Activated CD8-positive, alpha-beta memory T cell treated with anti-CD3 and anti-CD28 coated beads, Interleukin-2, amount 10 ng/mL, durations not matched to agents 7 days and 5 days (primary cell): ENCODE measurements at places on chromosomes 2 and 18. TPM values are rescaled to one million over a fixed set of nuclear protein-coding genes. Genes with fewer than 3 reads are reported as not detected.

DNA sequence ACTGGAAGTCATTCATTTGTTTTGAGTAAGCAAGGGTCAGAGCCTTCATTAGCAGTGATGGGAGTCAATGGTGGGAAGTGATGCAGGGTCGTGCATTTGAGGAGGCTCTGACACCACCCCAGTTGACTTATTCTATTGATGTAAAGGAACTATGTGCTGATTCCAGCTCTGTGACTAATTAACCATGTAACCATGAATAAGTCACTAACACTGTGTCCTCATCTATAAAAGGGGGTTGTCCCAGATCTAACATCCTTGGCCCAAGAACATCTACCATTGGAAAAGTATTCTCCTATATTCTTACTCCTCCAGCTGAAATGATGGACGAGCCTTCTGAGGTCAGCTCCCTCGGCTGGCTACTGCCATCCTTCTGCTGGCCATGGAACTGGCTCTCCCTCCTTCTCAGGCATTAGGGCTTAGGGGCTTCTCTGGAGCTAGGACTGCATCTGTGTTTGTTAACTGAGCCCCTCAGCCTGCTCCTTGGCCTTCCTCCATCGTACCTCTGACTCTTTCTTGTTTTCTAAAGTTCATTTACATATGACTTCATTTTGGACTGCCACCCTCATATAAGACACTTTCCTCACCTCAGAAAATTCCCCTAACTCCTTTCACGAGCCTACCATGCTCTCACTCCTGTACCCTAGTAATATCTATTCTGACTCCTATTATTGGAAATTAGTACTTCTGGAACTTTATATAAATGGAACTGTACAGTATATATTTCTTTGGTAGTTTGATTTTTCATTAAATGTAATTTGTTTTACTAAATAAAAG lies 115.5 kb downstream of the KCTD1 start:
- H3K27me3 ChIP-seq: peaks cover 5% of the 10 kb centered on the region
- no peaks in the 10 kb centered on the region for H3K4me1 ChIP-seq
- H3K27ac ChIP-seq: no peak overlapping the region
- H3K36me3 ChIP-seq: no peaks in the 10 kb centered on the region

- no peak overlapping the region for H3K4me3 ChIP-seq
- H3K27ac ChIP-seq: no peak overlapping the region
- peaks cover 3% of the 10 kb centered on the region for H3K27me3 ChIP-seq
- H3K36me3 ChIP-seq: no peaks in the 10 kb centered on the region
- DNase-seq: no peak
Measured at GRCh38 chr2:189116979-189117378, 62.6 kb downstream of the COL5A2 start.

- H3K36me3 ChIP-seq: peaks cover 6% of the 10 kb centered on the region
- H3K27me3 ChIP-seq: peaks cover 17% of the 10 kb centered on the region
- no peak for DNase-seq
- peaks cover 28% of the 10 kb centered on the region for H3K4me1 ChIP-seq
- H3K4me3 ChIP-seq: no peak overlapping the region
Measured at GRCh38 chr2:37566517-37566981, 104.9 kb downstream of the CDC42EP3 start.

GRCh38 chr2:136323195-136323594 lies 205.2 kb upstream of the CXCR4 start:
- H3K27me3 ChIP-seq: no peaks in the 10 kb centered on the region
- peaks cover 57% of the 10 kb centered on the region for H3K4me1 ChIP-seq
- peaks cover 1% of the 10 kb centered on the region for H3K36me3 ChIP-seq
- H3K4me3 ChIP-seq: no peak overlapping the region

GRCh38 chr2:24334245-24334633 lies 26.1 kb downstream of the ITSN2 start:
- peaks cover 8% of the 10 kb centered on the region for H3K36me3 ChIP-seq
- peaks cover 18% of the 10 kb centered on the region for H3K4me1 ChIP-seq
- no peaks in the 10 kb centered on the region for H3K27me3 ChIP-seq
- no peak overlapping the region for H3K27ac ChIP-seq
- no peak overlapping the region for H3K4me3 ChIP-seq

GRCh38 chr2:62266433-62267038 lies 70.6 kb downstream of the B3GNT2 start:
- H3K27me3 ChIP-seq: no peaks in the 10 kb centered on the region
- H3K4me3 ChIP-seq: no peak overlapping the region

DNA sequence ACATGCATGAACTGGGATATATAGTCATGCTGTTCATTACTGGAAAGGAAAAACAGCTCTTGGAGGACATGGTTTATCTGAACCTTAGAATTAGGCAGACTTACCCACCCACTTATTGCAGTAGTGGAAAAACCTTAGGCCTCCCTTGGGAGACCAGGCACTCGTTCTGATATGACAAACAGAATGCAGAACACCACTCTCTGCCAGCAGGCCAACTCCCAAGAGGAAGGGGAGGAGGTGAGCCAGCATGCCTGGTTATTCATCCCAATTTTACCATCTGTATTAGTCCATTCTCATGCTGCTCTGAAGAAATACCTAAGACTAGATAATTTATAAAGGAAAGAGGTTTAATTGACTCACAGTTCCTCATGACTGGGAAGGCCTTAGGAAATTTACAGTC lies 17.5 kb downstream of the C18orf63 start:
- H3K27me3 ChIP-seq: peaks cover 21% of the 10 kb centered on the region
- peaks cover 3% of the 10 kb centered on the region for H3K4me1 ChIP-seq
- H3K36me3 ChIP-seq: no peaks in the 10 kb centered on the region
- DNase-seq: no peak
- H3K27ac ChIP-seq: no peak overlapping the region
- no peak overlapping the region for H3K4me3 ChIP-seq

DNA sequence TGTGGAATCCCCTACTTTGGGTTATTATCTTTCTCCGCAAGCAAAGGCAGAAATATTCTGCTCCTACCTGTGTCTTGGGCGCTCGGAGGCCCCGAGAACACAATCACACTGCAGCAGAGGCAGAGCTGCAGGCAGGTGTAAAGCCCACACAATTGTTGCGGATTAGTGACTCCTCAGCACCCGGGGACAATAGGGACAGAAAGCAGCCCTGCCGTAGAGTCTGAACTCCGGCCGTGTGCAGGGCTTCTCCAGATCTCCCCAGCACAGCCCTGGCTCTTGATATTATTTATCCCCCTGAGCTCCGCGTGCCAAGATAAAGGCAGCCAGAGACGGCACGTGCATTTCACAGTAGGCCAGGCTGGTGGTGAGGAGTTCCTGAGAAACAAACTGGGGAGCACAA lies 229.2 kb downstream of the EN1 start:
- peaks cover 2% of the 10 kb centered on the region for H3K27me3 ChIP-seq
- no peaks in the 10 kb centered on the region for H3K4me1 ChIP-seq
- H3K4me3 ChIP-seq: no peak overlapping the region
- no peak overlapping the region for H3K27ac ChIP-seq
- no peaks in the 10 kb centered on the region for H3K36me3 ChIP-seq

- H3K27me3 ChIP-seq: no peaks in the 10 kb centered on the region
- no peak for DNase-seq
- no peaks in the 10 kb centered on the region for H3K4me1 ChIP-seq
- no peak overlapping the region for H3K27ac ChIP-seq
- H3K36me3 ChIP-seq: no peaks in the 10 kb centered on the region
Measured at GRCh38 chr2:11899264-11899818, 152.9 kb downstream of the LPIN1 start.

DNA sequence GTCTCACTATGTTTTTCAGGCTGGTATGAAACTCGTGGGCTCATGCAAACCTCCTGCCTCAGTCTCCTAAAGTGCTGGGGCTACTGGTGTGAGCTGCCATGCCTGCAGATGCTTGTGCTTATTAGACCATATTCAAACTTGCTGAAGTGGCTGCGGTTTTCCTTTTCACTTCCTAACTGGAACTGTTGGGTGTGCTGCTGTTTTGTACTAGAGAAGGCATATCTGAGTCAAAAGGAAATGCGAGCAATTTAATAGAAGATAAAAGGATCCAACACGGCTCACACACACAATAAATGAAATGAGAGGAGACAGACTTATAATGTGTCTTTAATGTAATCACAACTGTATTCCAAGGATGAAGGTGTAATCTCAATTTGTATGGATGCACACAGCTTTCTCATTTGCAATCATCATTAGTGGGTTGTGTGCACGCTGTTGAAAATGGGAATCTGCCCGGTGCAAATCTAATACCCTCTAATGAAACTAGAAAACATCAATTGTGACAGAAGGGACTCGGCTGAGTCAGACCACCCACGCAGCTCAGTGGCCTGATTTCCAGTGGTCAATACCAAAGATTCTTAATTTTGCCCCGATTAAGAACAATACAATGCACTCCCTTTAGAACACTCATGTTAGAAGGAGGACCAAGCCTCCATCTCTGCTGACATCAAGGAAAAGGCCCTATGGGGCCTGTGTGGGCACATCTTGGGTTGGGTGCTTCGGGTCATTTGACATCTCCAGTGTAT lies 532.7 kb downstream of the TDRD15 start:
- DNase-seq: no peak
- no peak overlapping the region for H3K4me3 ChIP-seq
- H3K27me3 ChIP-seq: no peaks in the 10 kb centered on the region
- no peaks in the 10 kb centered on the region for H3K4me1 ChIP-seq

DNA sequence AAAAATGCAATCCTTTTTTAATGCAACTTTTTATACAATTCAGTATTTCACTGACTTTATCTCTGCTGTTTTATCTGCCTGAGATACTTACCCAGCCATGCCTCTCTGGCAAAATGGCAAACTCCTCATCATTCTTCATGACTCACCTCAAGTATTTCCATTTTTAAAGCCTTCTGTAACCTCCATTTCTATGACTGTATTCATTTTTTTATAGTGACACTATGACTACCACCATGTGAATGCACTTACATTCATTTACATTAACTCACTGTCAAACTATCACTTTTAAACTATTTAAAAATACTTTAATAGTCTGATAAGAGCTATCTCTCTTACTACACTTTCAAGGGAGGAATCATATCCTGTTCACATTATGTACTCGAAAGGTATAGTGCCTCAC lies 99.4 kb upstream of the SCN7A start:
- no peak overlapping the region for H3K27ac ChIP-seq
- no peaks in the 10 kb centered on the region for H3K27me3 ChIP-seq

DNA sequence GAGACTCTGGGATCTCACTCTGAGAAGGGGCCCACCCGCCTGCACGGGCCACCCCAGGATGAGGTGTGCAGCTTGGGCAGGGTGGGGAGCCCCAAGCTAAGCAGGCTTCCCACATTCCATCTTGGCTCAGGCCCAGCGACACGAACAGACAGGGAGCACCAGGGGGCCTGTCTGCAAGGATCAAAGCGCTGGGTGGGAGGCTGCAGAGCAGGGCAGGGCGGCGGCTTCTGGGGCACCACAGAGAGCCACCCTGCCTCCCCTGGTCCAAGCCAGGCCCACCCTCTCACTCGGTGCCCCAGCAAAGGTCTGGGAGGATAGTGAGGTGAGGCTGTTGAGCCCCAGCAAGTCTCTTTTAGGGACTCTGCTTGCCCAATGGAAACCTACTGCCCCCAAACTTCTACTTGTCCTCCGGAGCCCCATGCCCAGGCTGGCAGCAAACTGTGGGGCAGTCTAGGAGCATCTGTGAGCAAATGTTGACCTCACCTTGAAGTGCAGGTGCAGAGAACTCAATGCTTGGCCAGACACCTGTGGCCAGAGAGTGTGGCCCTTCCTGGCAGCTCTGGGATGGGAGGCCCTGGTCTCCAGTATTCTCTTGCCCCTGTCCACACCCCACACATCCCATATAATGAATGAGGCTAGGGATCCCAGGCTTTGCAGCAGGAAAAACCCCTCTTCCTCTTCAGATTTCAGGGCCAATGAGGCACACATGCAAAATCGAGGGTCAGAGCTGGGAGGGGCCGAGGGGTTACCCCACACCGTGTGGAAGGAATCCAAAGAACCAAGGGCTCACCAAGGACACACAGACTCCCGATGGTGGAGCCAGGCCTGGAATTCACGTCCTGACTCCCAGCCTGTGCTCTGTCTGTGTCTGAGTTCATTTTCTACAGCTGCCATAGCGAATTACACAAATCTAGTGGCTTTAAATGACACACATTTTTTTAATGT lies 18.8 kb upstream of the GLI2 start:
- no peak for DNase-seq
- H3K4me1 ChIP-seq: peaks cover 4% of the 10 kb centered on the region
- no peak overlapping the region for H3K27ac ChIP-seq

DNA sequence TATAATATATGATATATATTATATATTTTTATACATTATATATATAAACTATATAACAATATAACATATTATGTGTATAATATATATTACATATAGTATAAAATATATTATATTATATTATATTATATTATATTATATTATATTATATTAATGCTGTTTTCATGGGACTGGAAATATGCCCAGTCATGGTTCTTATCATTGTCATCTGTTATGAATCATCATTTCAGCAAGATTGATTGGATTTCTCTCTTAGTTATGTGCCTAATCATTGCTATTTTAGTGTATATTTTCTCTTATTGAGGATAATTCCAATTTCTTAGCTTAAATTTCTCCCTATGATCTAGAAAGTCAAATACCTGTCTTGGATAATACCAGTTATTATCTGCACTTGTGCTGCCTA lies 617.8 kb downstream of the TRIB2 start:
- no peaks in the 10 kb centered on the region for H3K4me1 ChIP-seq
- no peak for DNase-seq
- H3K27me3 ChIP-seq: no peaks in the 10 kb centered on the region
- H3K36me3 ChIP-seq: no peaks in the 10 kb centered on the region
- H3K4me3 ChIP-seq: no peak overlapping the region

The OSR1 gene
- total RNA-seq: not detected

The NDUFAF7 gene
- 24.8 TPM for total RNA-seq

The LCLAT1 gene
- 18.6 TPM for total RNA-seq

The ADD2 gene
- 1.2 TPM for total RNA-seq

The SMCHD1 gene
- 129 TPM for total RNA-seq

The C1QL2 gene
- not detected for total RNA-seq
